ENCODE measurements at places on chromosomes 11 and 22. TPM values are rescaled to one million over a fixed set of nuclear protein-coding genes. Genes with fewer than 3 reads are reported as not detected.
A peak's percentile ranks its signal among the peaks of the same experiment; 100 is the strongest.

The OSM gene
- not detected for total RNA-seq

DNA sequence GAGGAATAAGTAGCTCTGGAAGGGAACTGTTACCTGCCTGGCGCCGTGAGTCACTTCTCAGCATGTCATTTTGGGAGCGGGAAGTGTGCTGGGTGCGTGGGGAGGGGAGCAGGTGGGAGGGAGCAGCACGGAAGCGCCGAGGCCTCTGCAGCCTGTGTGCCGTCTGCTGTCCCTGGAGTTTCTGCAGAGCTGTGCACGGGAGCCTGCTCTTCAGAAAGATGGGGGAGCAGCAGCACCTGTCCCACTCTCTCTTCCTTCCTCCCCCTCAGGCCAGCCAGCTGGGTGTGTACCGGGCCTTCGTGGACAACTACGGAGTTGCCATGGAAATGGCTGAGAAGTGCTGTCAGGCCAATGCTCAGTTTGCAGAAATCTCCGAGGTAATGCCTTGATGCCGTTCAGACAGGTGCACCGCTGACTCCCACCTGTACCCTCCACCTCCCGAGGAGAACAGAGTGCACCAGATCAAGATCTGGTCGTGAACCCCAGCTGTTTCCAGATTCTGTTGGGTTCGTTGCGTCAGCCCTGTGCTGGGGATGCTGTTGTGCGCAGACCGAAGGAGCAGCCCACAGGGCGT lies 87.9 kb downstream of the BCR start:
- DNase-seq, result no peak

DNA sequence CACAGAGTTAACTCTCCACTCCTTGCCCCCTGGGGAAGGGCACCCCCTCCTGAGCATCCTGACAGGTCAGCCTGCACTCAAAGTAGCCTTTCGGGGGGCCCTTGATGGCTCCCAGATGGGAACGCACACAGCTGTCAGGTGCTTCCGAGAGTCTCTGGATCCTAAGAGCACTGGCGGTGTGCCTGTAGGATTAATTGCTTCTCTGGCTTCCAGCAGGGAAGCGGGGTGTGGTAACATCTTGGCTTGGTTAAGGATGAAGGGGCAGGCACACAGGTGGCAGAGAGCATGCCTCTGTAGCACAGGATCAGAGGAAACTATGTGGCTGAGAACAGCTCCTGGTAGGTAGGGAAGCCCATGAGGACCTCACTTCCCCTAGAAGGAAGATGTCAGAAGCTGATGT lies 199.8 kb downstream of the MIAT start:
- DNase-seq, result no peak

DNA sequence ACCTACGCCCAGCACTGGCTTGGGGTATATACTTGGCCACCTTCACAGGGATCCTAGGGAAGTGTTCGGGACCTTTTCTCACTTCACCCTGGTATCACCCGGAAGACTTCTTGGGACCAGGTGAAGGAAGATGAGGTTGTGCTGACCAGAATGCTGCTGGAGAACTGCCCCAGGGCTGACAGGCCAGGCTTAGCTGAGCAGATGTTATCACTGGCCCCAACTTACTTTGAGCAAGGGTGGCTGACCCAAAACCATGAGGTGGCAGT lies 4.5 kb downstream of the FTH1 start:
- DNase-seq, result no peak

- peak; percentile 87 for DNase-seq
Measured at GRCh38 chr11:121451986-121452608, at the start of gene SORL1. SORL1 (plus strand) TSS chr11:121452314; CDS start chr11:121452332, 18 bp downstream.

The MPZL3 gene
- 2.6 TPM for total RNA-seq

- peak; percentile 62 for DNase-seq
Measured at GRCh38 chr22:32622004-32622743, 147.6 kb downstream of the FBXO7 start.

The OR8H2 gene
- total RNA-seq, result not detected

The NXPE4 gene
- not detected for total RNA-seq

DNA sequence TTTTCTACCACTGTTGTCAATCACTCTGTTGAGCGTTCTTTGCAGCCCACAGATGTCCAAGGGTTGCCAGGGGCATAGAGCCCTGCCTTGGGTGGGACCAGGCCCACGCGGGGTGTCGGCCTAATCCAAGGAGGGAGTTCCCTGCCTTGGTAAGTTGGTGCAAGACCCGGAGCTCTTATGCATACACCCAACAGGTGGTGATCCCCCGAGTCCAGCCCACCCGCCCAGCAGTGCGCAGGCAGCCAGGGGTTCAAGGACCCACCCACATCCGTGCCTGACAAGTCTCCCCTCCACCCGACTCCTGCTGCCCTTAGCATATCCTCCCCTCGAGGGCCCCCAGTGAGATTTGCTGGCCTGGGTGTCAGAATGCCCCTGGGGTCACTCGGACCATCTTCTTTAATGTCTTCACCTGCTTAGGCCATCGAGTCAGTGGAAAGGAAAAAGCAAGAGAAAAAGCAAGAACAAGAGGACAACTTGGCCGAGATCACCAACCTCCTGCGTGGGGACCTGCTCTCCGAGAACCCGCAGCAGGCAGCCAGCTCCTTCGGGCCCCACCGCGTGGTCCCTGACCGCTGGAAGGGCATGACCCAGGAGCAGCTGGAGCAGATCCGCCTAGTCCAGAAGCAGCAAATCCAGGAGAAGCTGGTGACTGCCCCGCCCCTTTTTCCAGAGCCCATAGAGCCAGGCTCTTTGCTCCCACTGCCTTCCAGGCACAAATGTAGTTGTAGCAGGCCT lies 12.2 kb downstream of the RIBC2 start:
- DNase-seq, result no peak

The OR10G7 gene
- not detected for total RNA-seq

DNA sequence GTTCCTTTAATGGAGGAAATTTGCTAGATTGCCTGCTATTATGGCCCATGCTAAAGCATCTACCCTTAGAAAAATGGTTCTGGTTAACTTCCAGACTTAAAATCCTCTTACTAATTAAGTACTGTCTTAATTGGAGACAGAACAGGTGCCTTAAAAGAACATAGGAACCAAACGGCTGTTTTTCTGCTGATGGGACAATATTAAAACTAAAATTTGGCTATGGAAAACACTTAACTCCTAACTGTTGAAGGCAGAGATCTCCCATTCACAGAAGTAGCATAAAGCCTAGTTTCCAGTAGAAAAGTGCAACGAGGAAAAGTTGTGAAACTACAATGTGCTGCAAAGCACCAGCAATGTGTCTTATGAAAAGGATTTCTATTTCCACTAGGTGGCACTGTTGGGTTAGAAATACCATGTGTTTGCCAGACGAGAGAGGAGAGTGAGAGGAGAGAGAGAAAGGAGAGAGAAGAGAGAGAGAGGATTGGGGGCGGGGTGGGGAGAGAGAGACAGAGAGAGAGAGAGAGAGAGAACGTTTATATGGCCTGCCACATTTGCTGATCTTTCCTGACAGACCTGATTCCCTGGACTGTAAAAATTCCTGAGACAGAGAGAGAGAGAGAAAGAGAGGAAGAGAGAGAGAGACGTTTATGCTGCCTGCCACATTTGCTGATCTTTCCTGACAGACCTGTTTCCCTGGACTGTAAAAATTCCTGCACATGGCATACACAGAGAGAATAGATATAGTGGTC lies 51.5 kb downstream of the FAM181B start:
- DNase-seq, result no peak

The PHF21A gene
- total RNA-seq, result 36.2 TPM

The SLC22A8 gene
- total RNA-seq, result not detected

- DNase-seq, result no peak
Measured at GRCh38 chr11:81787584-81788049, 946.0 kb downstream of the FAM181B start.

GRCh38 chr22:21444701-21445436 lies 22.3 kb upstream of the TMEM191C start:
- DNase-seq, result peak; percentile 19

The INSC gene
- total RNA-seq, result 0.40 TPM
